ENCODE measurements at places on chromosomes 1 and 21. TPM values are rescaled to one million over a fixed set of nuclear protein-coding genes. Genes with fewer than 3 reads are reported as not detected.

Gene ERICH3
- not detected for total RNA-seq

Gene G0S2
- total RNA-seq, result 12.8 TPM

Gene PERM1
- total RNA-seq, result 0.06 TPM

Gene CYP4B1
- total RNA-seq, result not detected

Gene TCHH
- not detected for total RNA-seq

Gene OR2G6
- not detected for total RNA-seq

Gene SPRR2A
- not detected for total RNA-seq

Gene EFNA3
- total RNA-seq, result 0.53 TPM

Gene CASQ2
- total RNA-seq, result not detected

Gene SPRR3
- total RNA-seq, result not detected

Gene SYNC
- total RNA-seq, result 68.0 TPM

Gene ASTN1
- total RNA-seq, result under 0.01 TPM

Gene VN1R5
- total RNA-seq, result not detected

Gene HUNK
- total RNA-seq, result under 0.01 TPM

Gene SLAMF9
- 1.2 TPM for total RNA-seq

Gene PRKAA2
- total RNA-seq, result 7.3 TPM

Gene C1orf87
- not detected for total RNA-seq

Gene GJC2
- 3.2 TPM for total RNA-seq

Gene GJA5
- 1.5 TPM for total RNA-seq

Gene COL6A2
- 1,217 TPM for total RNA-seq

Gene SLC6A9
- 5.3 TPM for total RNA-seq

Gene HEYL
- 0.53 TPM for total RNA-seq

Gene MEGF6
- 142 TPM for total RNA-seq

Gene TSSK3
- total RNA-seq, result 1.7 TPM

Gene KCNQ4
- total RNA-seq, result under 0.01 TPM

Gene C1orf115
- 5.1 TPM for total RNA-seq

Gene TSPAN2
- 0.12 TPM for total RNA-seq

Measured in aortic smooth muscle cell (primary cell).